ENCODE measurements at places on chromosomes 2 and 18.

DNA sequence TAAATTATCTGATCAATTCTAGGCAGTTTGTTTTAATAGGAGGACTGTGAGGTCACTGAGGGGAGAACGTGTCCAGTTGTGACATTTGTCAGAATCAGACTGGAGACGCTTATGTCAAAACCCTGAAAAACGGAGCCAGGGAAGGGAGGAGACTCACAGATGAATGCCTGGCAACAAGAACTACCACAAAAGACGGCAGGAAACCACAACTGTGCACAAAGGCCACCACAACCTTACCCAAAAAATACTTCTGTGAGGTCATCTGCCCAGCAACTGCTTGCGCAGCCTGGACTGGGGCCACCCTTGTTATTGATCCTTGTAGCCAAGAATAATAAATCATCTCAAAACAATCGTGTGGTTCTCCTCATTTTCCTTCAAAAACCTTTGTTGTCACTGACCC lies 173.0 kb upstream of the ALKAL2 start:
- no peak for DNase-seq

GRCh38 chr2:43467891-43468290 lies 127.9 kb downstream of the THADA start:
- DNase-seq = no peak

DNA sequence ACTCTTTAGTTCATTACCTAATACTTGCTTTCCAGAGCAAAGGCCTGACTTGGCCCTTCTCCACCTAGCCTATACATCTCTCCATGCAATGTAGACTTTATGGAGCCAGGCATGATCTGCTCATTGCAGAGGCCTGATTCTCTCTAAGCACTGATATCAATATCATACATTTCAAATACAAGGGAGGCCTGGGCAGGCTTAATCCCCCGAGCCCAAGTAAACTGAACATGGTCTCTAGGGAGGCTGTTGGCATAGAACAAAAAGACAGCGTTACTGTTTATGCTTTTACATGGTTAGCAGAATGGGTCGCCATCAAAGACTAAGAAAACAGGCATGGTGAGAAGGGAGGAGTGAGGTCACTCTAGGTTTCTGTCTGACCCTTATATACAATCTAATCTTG lies 695.1 kb downstream of the ZEB2 start:
- no peak for DNase-seq

GRCh38 chr2:9945596-9945995 lies 5.9 kb upstream of the GRHL1 start:
- no peak for DNase-seq

GRCh38 chr2:210586381-210586780 lies 30.0 kb downstream of the CPS1 start:
- no peak for DNase-seq
